ENCODE measurements at places on chromosomes 5 and 9.

DNA sequence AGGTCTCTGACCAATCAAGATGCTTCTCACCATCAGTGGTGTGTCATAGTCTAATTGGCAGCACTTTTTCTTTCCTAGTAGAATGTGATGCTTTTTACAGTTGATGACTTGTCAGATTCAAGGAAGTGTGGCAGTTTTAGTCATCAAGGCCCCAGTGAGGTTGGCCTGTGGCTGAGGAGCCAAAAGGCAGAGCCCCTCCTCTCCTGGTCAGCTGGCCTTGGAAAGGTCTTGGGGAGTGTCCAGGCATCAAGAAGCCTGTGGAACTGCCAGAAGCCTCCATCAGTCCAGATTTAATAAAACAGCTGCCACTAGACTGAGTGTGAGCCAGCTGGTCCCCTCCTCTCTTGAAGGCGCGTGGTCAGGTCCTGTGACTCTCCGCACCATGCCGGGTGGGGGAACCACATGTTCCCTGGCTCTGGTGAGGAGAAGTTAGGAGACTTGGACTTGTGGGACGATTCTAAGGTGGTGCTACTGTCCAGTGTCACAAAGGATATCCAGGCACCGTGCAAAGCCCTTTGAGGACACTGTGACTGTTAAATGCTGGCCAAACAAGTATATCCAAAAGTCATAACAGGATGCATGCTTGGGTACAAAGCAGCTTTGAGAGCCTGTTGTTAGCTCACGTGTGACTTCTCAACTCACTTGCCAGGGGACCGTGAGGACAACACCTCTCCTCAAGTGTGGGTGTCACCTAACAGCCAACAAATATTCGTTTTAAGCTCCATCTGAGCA lies 6.1 kb upstream of the ANGPTL2 start:
- DNase-seq = peak; percentile 19

GRCh38 chr9:35801328-35802128 lies 10.1 kb downstream of the NPR2 start:
- no peak for DNase-seq

DNA sequence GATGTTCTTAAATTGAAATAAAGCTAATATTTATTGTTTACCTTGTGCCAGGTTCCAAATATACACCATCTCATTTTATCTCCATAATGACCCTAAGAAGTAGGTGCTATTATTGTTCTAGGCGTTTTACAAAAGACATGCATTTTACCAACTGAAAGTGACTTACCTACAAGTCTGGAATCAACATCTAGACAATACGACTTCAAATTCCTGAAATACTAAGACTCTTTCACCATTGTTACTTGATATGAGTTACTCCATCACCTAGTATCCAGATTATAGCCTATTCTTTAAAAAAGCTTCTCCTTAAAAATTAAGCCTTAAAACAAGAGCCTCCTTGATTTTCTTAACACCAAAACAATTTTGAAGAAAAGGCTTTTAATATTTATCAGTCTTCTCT lies 13.3 kb downstream of the HACD4 start:
- no peak for DNase-seq

DNA sequence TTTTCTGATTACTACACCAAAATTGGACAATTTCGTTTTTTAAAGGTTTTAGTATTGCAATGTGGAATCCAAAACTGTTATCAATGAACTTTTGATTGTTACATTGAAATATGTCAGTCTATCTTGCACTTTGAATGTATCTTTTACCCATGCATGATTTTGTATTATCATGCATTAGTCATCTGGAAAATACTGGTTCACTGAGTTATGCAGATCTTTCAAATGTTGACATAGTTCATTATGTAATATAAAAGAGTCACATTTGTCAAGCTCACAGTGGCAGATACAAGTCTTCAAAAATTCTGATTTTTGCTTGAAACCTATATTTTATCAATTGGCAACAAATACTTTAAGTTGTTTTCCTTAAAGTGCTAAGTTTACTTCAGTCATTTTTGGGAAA lies 85.2 kb downstream of the NR3C1 start:
- no peak for DNase-seq

GRCh38 chr5:114419067-114419388 lies 57.2 kb downstream of the KCNN2 start:
- DNase-seq = no peak

DNA sequence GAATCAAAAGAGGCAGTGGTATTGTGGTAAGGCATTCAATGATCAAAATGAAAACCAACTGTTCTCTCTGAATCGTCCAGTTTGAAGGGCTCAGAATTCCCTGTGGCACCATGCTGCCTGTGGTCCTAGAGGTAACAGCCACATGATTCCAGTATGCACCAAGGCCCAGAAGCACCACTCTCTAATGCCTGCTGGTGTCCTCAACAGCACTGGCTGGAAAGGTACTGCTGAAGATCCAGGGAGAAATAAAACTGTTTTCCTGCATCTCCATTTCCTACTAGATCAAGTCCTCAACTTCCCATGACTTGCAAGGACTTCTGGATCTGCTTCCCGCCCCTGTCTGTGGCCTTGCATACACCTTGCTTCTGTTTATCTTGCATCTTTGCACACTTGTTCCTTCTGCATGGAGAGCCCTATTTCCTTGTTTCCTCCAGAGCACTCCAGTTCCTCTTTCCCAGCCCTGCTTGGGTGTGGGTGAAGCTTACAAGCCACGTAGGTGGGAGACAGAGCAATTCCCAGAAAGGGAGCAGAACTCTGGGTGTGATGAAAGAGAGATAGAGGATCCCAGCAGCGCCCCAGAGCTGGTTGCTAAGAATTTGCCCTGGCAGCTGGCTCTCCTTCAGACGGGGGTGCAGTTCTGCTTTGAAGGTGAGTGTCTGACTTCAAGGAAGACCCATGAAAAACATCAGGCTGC lies 41.0 kb upstream of the EQTN start:
- no peak for DNase-seq

GRCh38 chr5:6527749-6528455 lies 79.2 kb downstream of the UBE2QL1 start:
- DNase-seq = no peak

- DNase-seq = no peak
These were observed 125.4 kb downstream of the ADAMTS6 start for GRCh38 chr5:65356274-65356673.

DNA sequence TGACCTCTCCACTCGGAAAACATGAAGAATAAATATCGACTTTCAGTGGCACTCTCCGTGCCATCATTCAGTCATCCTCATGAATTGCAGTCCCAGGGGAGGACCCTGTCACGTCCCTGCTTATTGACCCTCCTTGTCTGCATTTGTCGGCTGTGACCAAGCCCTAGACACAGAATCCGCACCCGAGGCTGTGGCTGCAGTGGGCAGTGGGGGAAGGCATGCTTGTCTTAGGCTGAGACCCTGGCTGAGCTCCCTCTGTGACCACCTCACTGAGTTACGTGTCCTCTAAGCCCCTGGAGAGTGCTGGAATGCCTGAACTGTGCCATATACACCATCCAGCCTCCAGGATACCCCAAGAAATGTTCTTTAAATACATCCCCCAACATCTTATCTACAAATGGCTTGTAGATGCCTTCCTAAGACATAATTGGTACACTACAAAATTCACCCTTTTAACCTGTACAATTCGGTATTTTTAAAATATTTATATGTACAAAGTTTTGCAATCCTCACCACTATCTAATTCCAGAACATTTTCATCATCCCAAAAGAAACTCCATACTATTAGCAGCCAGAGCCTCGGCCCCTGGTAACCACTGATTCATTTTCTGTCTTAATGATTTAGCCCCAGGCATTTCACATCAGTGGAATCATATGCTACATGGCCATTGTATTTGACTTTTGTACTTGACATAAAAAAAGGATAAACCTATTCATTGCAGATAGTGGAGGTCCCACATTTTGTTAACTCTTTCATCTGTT lies 80.8 kb upstream of the ICE1 start:
- DNase-seq = no peak

DNA sequence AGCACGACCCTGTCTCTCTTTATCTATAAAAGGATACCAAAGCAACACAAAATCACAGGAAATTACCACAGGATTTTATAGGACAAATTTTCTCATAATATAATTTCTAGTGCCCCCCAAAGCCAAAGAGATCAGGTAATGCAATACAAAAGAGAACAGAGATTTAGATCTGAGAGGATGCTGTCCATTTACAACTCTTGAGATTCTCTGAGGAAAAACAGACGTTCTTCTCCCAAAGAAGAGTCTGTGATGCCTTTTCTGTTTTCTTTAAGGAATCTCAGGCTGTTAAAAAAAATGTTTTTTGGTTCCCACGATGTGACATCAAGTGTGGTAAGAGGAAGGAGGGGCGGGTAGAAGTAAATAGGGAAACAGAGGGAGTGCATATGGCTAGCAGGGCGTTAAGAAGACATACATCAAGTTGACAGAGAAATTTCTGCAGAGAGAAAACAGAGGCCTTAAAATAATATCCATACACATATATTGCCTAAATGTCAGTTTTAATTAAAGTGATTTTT lies 274.7 kb downstream of the YTHDC2 start:
- no peak for DNase-seq

DNA sequence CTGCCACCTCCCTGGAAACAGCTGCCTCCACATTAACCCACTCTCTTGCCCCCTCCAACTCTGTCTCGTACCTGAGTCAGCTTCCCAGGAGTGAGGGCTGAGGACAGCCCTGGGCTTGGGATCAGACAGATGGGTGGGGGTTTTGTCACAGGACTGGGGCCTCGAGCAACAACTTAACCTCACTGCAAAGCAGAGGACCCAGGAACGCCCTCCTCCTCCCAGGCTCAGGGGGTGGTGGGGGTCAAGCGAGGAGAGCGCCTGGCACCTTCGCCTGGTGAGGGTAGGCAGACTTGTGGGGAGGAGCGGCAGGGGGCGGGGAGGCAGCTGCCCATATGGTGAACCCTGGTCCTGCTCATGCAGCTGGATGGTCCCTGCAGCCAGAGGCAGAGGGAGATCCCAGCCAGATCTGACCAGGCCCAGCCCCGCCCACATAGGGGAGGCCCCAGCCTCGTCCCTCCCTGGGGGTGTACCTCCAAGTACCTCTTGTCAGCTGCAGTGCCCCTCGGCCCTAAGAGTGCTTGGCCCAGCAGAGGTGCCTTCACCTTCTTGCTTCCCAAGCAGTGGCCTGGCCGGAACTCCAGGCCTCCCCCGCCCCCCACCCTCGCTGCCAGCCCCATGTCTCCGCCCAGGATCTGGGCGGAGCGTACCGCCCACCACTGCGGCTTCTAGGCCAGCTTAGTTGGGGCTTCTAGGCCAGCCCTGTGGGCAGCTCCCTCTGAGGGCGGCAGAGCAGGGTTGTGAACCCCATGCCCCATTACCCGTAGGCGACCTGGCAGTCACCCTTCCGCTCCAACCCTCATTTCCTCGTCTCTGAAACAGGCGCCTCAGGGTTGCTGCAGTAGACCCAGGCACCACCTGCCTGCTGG lies at the start of gene SARDH:
Gene SARDH (minus strand): TSS at position 579 of the 866 bp plus-strand sequence. CDS start 4,179 bp downstream, outside the sequence.
- peak; percentile 91 for DNase-seq

DNA sequence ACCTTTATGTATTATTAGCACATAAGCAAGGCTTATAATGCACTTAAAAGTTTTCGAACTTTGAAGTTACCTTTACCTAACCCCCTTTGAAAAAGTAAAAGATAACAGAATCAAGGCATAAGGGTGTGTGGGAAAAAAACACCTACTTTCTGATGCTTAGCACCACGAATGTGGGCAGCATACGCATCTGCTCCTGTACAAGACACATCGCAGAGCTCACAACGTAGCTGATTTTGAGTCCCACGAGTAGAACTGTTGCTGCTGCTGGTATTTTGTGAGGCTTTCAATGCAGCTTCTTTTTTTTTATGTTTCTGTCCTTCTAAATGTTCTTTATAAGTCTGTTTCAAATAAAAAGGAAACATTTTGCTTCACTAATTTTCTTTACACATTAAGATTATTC lies 40.8 kb downstream of the ZFR start:
- DNase-seq = no peak

GRCh38 chr9:20243841-20244240 lies 378.5 kb downstream of the MLLT3 start:
- no peak for DNase-seq

- DNase-seq = no peak
These were observed 7.9 kb downstream of the BHMT start for GRCh38 chr5:79119486-79119885.

DNA sequence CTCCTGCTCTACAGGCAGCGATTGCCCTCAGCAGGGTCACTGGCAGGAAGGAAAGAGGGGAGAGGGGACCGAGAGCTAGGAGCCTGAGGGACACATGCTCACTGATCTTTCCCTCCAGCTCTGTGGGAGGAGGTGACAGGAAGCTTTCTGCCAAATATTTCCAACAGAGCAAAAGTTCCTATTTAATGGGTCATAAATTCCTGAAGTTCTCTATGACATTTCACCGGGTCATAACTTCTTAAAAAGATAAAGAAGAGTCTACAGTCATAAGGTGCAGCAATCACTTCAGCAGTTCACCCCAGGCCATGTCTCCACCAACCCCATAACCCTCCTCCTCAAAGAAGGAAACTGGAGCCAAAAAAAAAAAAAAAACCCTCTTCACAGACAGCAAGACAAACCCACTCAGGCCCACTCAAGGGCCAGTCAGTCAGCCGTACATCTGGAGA lies 481.1 kb downstream of the NR2F1-AS1 start:
- no peak for DNase-seq

DNA sequence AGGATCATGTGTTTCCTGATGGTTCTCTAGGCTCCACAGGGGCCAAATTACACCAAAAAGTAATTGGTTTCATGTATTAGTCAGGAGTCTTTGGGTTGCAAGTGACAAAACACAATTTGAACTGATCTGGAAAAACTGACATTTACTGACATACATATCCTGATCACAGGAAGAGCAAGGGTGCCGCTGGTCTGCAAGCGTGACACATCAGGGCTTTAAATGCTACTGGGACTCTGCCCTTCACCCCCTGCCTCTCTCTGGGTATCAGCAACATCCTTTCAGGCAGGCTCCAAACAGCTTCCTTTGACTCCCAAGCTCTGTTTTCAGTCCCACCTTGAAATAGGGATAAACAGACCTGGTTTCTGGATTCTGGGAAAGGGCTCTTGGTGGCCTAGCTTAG lies 197.5 kb downstream of the PALM2AKAP2 start:
- DNase-seq = no peak

GRCh38 chr5:16483361-16483760 lies 17.8 kb upstream of the ZNF622 start:
- peak; percentile 33 for DNase-seq

GRCh38 chr9:133730994-133731715 lies 7.0 kb downstream of the SARDH start:
- DNase-seq = no peak
